NCI-H1417 treated with DMSO at 0.1 percent for 48 hours (cell line): ENCODE measurements at places on chromosomes 11 and 22.

- no peak for DNase-seq
Measured at GRCh38 chr11:12966002-12966401, 43.1 kb upstream of the RASSF10 start.

DNA sequence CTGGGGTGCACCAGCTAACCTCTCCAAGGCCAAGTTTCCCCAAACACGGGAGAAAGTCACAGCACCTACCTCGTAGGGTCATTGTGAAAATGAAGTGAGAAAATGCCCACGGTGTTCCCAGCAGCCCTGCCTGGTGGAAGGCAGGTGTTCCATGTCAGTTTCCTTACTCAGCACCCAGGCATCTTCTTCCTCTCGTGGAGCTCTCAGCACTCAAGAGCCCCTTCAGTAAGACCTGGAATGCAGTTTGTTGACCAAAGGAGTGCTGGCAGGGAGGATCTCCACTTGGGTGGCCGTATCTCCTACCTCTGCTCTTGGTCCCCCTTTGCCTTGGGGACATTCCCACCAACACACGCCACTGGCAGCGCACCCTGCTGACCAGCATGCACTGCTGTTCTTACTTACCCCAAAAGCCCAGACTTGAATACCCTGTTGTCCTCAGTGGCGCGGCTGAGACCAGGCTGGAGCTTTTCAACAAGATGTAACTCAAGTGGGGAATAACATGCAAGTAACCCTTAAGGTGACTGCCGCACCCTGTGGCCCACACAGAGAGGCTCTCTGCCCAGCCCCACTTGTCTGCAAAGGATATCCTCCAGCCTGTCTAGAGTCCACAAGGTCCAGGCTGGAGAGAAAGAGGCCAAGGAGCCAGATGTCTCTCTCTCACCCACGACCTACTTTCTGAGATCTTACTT is 201.2 kb upstream of the TMEM45B start:
- no peak for DNase-seq

DNA sequence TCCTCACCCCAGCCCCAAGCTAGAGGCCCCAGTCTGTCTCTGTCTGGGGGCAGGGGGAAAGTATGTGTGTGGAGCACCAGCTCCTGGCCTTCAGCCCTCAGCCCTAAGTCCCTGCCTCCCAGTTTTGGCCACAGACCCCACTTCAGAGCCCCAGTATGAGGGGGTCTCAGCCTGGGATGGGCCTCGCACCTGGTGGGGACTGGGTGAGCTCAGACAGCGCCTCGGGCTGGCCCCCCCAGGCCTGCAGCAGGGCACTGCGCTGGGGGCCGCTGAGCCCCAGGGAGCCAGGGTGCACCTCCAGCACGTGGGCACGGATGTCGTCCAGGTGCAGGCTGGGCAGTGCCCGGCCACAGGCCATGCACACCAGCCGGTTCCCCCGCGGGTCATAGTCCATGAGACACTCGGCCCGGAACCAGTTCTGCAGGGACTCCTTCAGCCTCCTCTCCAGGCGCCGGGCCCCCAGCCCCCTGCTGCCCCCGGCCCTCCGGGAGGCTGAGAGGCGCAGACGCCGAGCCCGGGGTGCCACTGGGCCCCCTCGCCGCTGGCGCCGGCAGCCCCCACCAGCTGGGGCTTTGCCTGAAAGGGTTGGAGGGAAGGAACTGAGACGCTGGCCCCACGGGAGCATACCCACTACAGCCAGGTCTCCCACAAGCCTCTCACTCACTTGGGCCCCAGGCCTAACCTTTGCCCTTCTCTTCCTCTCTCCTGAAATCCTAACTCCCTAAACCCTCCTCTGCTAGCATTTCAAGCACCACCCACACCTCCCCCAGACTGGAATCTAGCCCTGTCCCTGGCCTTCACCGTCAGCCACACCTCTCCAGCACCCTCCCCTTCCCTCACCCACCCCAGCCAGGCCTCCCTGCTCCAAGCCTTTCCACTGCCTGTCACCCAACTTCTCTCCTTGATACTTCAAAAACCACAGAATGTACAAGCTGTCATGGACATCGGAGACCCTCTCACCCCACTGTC is 3.6 kb downstream of the ZFTA start:
- DNase-seq, result no peak

GRCh38 chr11:97354026-97354425 is 964.2 kb downstream of the JRKL start:
- no peak for DNase-seq

DNA sequence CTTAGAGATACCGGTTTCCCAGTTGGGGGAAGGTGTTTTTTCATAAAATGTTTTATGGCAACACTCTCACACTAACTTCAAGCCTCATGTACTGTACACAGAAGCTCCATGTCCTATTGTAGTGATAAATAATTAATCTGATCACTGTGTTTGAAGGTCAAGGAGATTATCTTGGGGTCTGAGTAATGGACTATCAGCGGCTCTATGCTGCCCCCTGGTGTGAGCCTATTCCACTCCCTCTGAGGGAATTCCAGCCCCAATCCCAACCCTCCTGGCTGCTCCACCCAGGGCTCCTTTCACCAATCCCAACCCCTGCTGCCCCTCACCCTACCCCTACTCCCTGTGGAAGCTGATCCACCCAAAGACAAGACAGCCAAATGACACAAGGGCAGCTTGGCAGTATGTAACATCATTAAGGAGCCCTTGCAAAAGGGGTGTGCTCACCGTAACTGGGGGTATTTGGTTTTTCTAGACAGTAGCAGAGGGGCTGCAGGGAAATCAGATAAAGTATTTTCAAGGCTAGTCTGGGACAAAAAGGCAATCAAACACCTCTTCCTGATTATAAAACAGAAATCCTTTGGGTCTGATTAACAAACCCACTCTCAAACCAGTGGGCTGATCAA is 22.3 kb downstream of the HPS4 start:
- no peak for DNase-seq

GRCh38 chr11:112369374-112369773 is 108.7 kb upstream of the PLET1 start:
- no peak for DNase-seq

DNA sequence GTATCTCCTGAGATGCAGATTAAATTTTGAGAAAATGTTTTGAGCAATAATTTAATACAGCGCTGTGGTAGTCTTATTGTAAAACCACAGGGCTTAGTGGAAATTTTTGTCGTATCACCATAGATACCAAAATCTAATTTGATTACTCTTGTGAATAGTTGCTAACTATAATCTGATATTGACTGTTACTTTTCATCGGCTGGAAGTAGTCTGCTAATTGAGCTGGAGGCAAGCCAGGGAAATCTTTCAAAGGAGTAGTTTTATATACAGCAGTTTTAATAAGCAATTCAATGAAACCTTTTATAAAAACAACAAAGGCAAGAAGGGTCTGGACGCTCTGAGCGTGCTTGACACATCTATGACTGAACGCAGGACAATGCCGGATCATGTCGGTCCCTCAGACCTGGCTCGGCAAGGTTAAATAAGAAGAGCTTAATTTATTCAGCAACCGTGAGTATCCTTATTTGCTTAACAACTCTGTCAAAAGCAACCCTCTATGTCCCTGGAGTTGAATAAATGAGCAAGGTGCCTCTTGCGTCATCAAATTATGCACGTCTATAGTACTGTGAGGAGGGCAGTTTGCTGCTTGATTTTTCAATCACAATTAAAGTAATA is 121.2 kb downstream of the NCAM1 start:
- DNase-seq, result no peak

DNA sequence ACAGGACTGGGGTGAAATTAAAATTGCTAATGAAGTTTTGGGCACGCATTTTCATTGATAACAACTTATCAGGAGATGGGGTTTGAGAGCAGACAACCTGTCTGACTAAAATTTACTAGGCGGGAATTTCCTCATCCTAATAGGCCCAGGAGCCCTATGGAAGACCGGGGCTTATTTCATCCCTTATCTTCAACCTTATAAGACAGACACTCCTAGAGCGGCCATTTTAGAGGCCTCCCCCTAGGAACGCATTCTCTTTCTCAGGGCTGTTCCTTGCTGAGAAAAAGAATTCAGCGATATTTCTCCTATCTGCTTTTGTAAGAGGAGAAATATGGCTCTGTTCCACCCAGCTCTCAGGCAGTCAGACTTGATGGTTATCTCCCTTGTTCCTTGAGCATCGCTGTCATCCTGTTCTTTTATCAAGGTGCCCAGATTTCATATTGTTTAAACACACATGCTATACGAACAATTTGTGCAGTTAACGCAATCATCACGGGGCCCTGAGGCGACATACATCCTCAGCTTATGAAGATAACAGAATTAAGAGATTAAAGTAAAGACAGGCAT is 39.3 kb upstream of the ZC3H12C start:
- no peak for DNase-seq
